WTC11 (cell line): ENCODE measurements at places on chromosomes 1 and 21.

GRCh38 chr21:40356644-40357043 is 489.4 kb downstream of the PCP4 start:
- DNase-seq = no peak

DNA sequence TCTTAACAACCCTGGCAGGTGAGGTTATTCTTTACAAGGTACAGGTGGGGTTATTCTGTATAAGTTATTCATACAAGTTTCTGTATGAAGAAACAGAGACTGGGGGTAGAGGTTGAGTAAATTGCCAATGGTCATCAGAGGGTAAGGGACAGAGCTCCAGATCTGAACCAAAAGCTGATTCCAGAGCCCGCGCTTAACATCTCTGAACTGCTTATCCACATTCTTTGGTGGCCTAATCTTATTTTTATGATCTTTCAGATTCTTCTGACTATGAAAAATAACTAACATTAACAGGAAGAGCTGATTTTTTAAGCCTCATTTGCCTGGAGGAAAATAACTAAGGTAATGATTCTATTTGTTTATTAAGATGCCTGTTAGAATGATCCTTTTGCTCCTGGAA is 63.9 kb upstream of the BARHL2 start:
- no peak for DNase-seq

DNA sequence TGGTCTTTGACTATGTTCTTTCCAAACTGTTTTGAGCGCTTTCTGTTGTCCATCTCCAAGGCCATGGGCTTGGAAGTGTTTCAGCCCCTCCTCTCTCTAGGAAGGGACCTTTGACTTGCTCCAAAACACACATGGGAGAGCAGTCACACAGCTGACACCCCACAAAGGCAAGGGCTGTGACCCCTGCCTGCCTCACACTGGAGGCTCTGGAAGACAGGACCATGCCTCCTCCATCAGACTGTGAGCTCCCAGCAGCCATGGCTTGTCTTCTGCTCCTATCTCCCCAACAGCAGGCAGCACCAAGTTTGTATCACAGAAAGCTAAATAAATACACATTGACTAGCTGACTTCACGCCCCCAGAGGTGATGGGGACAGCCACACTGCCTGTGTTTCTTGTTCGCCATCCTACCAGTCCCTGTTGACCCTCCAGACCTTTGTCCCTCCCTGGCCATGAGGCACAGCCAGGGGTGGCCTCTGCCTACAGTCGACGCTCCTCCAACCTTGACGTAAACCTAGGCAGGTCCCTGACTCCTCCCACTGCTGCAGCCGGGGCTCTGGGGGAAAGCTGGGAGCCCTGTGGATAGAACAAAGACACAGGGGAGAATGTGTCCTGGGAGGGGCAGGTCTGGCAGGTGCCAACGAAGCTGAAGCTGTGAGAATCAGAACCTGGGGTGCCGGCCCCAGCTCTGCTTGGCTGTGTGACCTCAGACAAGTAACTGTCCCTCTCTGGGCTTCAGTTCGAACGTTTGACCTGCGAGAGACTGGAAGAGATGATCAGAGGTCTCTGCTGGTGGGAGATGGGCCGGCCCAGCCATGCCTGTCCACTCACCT is 4.8 kb downstream of the PLA2G2F start:
- no peak for DNase-seq

DNA sequence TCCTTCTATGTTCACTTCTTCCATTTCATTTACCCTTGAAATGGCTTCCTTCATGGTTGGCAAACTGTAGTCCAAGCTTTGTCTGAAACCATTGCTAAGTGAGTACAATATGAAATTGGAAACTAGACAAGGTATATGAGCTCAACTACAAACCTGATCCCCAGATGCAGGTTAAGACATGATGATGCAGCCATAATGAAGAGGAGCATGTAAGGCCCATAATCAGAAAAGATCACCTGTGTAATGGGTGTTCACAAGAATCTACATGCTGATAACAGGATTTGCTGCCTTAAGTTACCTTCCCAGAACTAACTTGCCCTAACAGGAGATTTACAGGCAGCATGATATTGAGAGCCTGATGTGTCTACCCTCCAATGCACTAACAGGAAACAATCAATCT is 153.9 kb downstream of the KCNH1 start:
- no peak for DNase-seq

DNA sequence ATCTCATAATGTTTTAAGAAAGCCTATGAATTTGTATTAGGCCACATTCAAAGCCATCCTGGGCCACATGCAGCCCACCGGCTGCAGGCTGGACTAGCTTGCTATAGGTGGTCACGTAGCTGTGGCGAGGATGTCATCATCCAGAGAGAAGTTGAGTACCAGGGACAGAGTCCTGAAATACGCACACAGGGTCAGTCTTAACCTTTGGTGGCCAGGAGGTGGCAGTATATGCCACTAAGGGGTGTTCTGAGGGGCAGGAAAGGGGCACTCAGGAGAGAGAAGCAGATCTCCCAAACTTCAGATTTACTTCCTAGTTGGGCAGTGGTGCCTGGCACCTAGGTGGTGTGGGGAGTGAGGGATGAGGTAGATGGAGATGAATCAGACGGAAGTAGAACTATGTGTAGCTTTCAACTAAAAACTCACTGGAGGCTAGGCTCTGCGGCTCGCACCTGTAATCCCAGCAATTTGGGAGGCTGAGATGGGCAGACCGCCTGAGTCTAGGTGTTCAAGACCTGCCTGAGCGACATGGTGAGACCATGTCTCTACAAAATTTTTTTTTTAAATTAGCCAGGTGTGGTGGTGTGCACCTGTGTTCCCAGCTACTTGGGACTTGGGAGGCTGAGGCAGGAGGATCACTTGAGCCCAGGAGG is 16.3 kb upstream of the CDK18 start:
- DNase-seq = peak; percentile 71

DNA sequence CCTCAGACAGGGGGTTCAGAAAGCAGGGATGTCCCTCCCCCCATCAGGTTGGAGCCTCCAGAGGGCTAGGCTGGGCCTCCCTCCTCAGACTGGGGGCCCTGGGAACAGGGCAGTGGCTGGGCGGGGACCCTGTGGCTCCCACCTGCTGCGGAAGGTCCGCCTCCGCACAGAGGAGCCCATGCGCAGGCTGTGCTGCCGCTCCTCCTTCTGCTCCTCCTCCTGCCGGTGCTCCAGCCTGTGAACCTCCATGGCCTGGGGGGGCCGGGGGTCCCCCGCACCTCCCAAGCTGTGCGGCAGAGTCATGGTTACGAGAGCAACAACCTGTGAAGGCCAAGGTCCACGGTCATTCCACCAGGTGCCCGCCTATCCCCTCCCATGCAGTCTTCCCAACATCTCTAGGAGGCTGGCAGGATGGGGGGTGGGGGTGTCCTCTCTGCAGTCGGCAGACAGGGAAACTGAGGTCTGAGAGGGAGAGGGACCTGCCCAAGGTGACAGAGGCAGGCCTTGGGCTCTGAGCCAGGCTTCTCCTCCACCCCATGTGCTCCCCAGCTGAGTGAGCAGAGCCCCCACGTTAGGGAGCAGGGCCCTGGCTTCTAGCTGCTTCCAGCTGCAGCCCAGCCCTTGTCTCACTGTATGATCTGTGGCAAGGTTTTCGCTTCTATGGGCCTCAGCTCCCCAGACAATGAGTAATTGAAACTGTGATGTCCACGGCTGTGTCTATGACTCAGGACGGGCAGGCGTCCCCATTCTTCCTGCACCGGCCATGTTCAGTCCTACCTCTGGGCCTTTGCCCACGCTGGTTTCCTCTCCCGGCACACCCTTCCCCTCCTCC is 3.4 kb downstream of the MYOM3 start:
- no peak for DNase-seq

DNA sequence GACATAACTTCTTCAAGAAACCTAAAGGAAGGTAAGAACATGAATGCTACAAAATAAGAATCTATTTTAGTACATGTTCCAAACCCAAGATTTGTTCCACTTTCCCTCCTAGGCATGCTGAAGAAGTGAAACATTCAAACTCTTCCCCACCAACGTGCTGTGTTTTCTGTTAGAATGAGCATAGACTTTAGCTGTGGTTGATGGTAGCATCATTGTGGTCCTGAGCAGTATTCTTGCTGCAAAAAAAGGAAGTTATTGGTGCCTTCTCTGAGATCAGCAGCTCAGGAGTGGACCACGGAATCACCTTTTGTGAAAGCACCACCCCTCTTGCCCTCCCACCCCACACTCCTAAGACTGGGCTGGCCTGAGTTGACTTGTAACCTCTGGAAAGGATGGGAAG is 100.4 kb upstream of the POGK start:
- DNase-seq = no peak

DNA sequence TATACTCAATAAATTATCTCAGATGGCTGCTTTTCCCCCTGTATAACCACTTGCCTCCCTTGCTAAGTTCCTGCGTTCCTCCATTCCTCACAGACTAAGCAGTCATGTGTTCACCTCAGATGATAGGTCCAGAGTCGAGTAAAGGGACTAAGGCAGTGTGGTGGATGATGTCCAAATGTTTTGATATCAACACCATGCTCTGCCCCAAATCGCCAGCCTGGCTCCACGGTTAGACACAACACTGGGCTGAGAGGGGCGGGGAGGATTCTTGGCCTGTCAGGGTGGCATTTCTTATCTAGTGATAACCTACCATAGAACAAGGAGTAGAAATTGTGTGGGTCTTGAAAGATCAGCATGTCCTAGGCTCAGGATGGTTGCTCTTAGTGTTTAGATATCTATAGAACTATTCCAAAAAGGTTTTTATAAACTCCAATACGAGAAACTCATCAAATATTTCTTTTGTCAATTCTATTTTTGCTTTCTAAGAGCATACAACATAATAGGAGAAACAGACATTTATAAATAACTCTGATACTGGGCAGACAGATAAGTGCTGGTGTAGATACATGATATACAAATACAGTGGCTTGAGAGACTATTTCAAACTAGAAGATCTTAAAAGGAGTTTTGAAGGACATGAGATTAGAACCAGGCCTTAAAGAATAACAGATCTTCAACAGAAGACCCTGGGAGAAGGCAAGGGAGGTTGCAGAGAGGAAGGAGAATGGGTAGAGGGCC is 21.5 kb downstream of the GJA5 start:
- DNase-seq = no peak

GRCh38 chr1:246661451-246661850 is 62.8 kb upstream of the SCCPDH start:
- DNase-seq = no peak

GRCh38 chr1:51168936-51169335 is 66.9 kb downstream of the C1orf185 start:
- DNase-seq = no peak

DNA sequence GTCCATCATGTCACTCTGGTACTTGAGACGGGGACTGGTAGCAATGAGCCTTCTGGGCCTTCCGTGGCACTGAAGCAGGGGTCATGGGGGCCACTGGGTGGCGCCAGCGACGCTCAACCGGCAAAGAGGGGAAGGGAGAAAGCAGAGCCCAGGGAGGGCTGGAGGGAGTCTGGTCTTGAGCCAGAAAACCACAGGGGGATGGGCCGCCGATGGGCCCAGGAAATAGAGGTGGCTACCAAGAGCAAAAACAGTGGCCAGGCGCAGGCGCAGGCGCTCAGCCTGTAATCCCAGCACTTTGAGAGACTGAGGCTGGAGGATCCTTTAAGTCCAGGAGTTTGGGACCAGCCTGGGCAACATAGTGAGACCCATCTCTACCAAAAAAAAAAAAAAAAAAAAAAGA is 21.8 kb downstream of the EXOC8 start:
- DNase-seq = peak; percentile 80

DNA sequence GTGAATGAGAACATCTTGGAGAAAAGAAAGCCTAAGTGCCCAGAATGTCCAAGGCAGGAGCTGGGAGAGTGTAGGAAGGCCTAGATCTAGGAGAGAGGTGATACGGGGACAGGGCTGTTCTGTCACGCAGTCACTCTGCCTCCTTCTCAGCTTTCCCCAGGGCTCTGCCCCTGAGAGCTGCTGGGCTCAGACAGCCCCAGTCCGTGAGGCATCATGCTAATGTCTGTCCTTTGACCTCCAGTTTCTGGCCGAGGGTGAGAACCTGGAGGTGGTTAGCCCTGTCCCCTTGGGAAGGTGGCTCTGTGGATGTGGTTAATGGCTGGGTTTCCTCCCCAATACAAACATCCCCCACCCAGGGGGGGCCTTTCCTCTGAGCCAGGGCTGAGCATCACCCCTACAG is 63.2 kb downstream of the FAM163A start:
- no peak for DNase-seq
